Suprapubic skin (tissue), 4 donors: ENCODE measurements at places on chromosomes 12 and 14. TPM values are rescaled to one million over a fixed set of nuclear protein-coding genes. Genes with fewer than 3 reads are reported as not detected.

GUCY2C gene
- total RNA-seq: 0.47 TPM

DNA sequence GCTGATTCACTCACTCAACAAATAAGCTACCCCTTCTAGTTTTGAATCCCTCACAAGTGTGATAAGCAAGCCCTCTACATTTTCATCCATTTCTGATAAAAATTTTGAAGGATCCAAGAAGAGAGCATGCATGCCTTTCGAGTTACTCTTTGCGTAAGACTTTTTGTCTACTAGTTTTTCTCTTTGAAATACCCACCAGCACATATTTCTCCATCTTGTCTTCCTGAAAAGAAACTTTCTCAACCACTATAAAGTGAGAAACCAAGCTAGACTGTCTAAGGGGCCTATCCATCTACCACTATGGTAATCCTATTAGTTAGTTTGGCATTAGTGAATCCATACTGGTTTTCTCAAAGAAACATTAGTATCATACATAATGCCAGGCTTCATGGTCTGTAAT lies 56.9 kb downstream of the PARP11 start:
- no peak for DNase-seq

DNA sequence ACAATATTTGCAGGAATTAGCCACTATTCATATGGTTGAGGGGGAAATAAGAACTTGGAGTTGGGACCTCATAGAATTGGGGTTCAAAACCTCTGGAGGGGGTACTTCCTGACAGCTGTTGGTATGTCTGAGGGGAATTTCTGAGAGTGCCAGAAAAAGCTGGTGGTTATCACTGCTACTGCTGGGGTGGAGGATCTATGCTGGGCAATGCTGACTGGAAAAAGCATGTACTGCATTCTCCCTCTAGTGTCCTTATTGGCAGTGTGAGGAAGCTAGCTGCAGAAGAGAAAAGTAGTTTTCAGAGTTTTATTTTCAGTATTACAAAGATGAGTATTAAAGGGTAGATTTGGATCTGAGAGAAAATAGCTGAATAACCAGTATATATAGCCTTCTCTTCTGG lies 88.8 kb downstream of the FUT8 start:
- no peak for DNase-seq

LRRC43 gene
- not detected for total RNA-seq

GRCh38 chr12:5371631-5372030 lies 60.3 kb upstream of the NTF3 start:
- DNase-seq: no peak

PTGER2 gene
- 0.81 TPM for total RNA-seq

DNA sequence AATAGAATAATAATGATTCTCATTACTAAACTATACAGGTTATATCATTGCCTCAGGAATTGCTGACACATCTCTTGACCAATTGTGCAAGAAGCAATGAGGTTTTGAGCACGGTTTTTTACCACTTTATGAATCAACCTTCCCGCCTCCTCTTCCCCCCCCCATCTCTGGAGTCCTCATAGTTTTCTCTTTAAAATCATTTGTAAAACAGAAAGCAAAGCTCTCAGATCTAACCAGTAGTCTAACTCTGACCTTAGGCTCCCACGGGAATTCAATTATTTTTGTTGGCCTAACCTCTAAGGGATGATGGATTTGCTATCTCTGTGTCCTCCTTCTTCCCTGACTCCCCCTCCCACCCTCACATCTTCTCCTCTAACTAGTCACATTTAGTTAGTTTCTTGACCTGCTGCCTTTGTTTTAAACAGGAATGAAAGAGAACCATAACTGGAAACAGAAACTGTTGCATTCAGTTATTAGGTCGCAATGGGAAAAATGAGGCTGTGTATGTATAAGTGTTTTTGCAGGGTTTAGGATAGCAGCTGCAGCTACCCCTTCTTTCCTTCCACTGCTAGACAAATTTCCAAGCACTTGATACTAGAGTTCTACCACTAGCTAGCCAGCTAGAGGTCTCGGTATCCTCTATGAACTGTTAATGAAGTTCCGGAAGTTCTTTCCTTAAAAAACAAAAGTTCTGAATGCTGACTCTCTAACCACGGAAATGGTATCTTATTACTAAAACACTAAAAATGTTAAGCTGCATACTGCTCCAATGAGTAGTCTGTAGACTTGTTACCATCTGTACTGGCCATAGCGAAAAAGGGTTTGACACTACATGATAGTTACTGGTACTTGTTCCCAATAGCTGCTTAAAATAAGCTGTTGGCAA lies 65.4 kb downstream of the TAOK3 start:
- no peak for DNase-seq
